ENCODE measurements at places on chromosomes 7 and 10. TPM values are rescaled to one million over a fixed set of nuclear protein-coding genes. Genes with fewer than 3 reads are reported as not detected.

CPN1 gene
- not detected for polyA plus RNA-seq

IQUB gene
- polyA plus RNA-seq = 0.10 TPM

CYP2E1 gene
- polyA plus RNA-seq = 1.3 TPM

LIPK gene
- polyA plus RNA-seq = not detected

LEP gene
- not detected for polyA plus RNA-seq

SPDYE16 gene
- 0.10 TPM for polyA plus RNA-seq

PLXNA4 gene
- polyA plus RNA-seq = 3.0 TPM

TEX36 gene
- not detected for polyA plus RNA-seq

HMX2 gene
- polyA plus RNA-seq = not detected

CACNA2D1 gene
- polyA plus RNA-seq = 4.8 TPM

CABCOCO1 gene
- polyA plus RNA-seq = 0.94 TPM

SEMA3C gene
- polyA plus RNA-seq = 51.1 TPM

MACROH2A2 gene
- polyA plus RNA-seq = 28.9 TPM

MACC1 gene
- not detected for polyA plus RNA-seq

PCLO gene
- 0.51 TPM for polyA plus RNA-seq

AHCYL2 gene
- polyA plus RNA-seq = 29.9 TPM

PRR15 gene
- polyA plus RNA-seq = 0.36 TPM

SYT15 gene
- 0.07 TPM for polyA plus RNA-seq

MUC12 gene
- polyA plus RNA-seq = not detected

KLF14 gene
- polyA plus RNA-seq = not detected

HOGA1 gene
- polyA plus RNA-seq = 4.8 TPM

SPACDR gene
- polyA plus RNA-seq = 0.93 TPM

GATA3 gene
- polyA plus RNA-seq = 14.3 TPM

RASA4 gene
- 29.2 TPM for polyA plus RNA-seq

INPP5A gene
- polyA plus RNA-seq = 12.9 TPM

AQP1 gene
- 2.4 TPM for polyA plus RNA-seq

ADAM22 gene
- 4.8 TPM for polyA plus RNA-seq

NME8 gene
- polyA plus RNA-seq = not detected

NACAD gene
- 1.5 TPM for polyA plus RNA-seq

ZC3HAV1L gene
- 9.7 TPM for polyA plus RNA-seq

GHRHR gene
- not detected for polyA plus RNA-seq

CHN2 gene
- 0.02 TPM for polyA plus RNA-seq

NODAL gene
- polyA plus RNA-seq = not detected

ADARB2 gene
- not detected for polyA plus RNA-seq

MYO1G gene
- polyA plus RNA-seq = 0.10 TPM

COPG2 gene
- 61.4 TPM for polyA plus RNA-seq

OR9A2 gene
- not detected for polyA plus RNA-seq
